ENCODE measurements at places on chromosomes 7 and 10.

- no peak for DNase-seq
Observed at GRCh38 chr7:38658921-38659320, 27.7 kb upstream of the AMPH start.

- DNase-seq: no peak
Observed at GRCh38 chr10:101769541-101770180, 6.3 kb downstream of the FGF8 start.

DNA sequence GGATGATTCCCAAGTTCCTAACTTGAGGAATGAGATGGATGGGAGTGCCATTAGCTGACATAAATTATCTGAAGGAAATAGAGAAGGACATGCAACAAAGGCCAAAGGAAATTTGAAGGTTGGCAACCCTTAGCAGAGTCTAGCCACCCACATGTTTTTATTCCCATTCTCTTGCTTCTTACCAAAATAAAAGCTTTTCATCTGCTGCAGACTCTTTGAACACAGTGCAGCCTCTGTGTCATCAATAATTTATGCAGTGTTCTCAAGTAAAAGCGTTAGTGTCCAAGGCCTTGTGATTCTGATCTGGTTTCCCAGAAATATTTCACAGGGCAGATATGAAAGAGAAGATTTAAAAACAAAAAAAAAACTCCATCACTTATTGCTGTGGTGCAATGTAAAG is 98.5 kb downstream of the ST7 start:
- DNase-seq: no peak

DNA sequence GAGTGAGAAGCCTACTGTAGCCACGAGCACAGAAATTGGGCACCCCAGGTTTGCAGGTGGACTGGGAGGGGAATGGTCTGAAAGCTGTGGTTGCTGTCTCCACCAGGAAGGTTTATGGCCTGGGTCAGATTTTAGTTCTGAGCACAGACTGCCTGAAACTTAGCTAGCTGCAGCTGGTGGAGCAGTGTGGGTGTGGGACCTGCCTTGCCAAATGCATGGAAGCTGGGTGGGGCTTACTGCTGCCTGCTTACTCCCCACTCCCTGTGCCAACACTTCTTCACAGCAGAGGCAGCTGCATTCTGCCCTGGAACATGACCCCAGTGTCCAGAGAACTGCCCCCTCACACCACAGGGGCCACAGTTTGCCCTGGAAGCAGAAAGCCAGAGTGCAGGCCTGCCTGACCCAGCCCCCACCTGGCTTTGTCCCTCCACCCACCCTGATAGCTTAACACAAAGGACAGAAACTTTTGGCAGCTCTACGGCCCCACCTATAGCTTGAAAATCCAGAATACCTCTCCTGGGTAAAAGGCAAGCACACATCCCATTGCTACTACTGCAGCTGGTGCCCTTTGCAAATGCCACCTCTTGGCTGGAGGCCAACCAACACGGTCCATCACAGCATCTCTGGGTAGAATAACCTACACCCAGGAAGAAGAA is 281.6 kb downstream of the AGMO start:
- DNase-seq: no peak

- DNase-seq: no peak
Observed at GRCh38 chr7:79714081-79714480, 260.6 kb upstream of the MAGI2 start.

- no peak for DNase-seq
Observed at GRCh38 chr10:100631192-100631591, 95.4 kb downstream of the HIF1AN start.

GRCh38 chr7:19969859-19970493 is 196.6 kb upstream of the TMEM196 start:
- DNase-seq: no peak

- DNase-seq: no peak
Observed at GRCh38 chr10:86461963-86462804, 59.4 kb downstream of the WAPL start.

- DNase-seq: no peak
Observed at GRCh38 chr10:100759331-100759730, 13.9 kb downstream of the PAX2 start.

- DNase-seq: no peak
Observed at GRCh38 chr7:13050703-13051102, 363.3 kb downstream of the ARL4A start.

DNA sequence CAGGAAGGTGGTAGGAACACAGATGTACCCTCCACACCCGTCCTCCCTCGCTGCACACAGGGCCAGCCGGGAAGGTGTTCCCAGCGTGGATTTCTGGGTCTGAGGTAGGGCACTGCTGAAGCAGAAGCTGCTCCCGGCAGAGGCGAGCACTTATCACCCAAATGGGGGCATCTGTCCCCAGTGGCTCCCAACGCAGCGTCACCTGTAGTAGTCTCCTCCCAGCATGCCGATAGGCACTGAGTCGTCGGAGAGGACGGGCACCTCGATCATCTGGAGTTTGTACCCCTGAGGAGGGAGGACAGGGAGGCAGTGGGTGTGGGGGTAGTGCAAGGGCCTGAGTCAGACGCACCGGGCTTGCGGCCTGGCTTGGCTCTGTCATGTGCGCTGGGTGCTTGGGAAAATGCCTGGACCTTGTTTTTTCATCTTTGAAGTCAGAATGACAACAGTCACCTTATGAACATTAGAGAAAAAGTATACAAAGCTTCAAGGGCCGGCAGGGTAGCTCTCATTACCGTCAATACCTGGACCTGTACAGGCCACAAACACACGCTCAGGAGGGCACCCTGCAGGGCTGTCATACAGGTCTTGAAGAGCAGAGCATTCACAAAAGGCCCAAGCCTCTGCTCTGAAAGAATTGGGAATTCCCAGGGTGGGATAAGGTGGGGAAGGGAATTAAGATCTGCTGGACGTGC is 3.1 kb upstream of the PYROXD2 start:
- DNase-seq: no peak

GRCh38 chr10:11720260-11720741 is 21.9 kb upstream of the ECHDC3 start:
- DNase-seq: no peak

- DNase-seq: no peak
Observed at GRCh38 chr10:62638062-62638477, 166.4 kb upstream of the ADO start.

DNA sequence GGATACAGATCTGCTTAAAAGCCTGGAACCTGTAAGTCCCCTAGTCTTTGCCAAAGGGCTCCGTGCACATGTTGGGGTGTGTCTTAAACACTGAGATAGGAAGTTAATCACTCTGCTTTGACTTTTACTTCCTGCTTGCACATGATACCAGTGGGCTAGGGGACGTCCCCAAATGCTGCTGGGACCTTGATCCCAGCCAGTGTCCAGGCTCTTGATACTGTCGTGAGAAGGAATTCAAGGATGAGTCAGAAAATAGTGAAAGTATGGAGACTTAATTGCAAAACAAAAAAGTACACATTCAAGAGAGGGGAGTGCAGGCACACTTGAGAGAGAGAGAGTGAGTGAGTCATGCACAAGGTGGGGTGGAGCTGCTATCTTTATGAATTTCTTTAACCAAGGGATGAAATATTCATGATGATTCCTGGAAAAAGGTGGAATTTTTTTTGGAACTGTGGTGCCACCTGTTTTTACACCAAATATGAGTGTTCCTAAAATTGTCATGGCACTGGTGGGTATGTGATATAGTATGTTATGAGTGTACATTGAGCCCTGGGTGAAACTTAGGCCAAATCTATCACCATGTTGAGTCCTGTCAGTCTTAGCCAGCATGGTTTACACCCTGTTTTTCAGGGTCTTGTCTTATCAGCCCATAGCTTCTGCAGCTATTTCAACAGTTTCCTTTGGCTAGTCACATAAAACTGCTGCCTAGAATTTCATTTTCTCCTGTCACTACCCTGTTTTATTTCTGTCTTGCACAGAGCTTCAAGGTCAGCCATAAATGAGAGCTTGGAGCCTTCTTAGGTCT is 88.3 kb upstream of the CYP26C1 start:
- DNase-seq: no peak

DNA sequence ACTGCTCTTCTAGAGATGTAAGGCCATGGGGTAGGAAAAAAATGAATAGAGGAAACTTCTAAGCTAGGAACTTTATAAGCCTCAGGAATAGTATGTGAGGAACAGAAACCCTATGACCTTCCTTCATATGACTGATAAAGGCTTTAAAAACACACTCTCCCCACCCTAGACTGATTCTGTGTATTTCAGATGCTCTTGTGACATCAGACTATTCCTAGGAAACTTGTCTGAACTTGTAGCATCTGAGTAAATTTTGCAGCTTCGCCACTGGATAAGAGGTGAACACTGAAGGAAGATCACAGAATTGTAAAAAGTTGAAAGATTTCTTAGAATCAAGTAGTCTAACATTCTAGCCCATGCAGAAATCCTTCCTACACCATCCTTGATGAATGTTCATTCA is 31.0 kb upstream of the CBLL1 start:
- no peak for DNase-seq

DNA sequence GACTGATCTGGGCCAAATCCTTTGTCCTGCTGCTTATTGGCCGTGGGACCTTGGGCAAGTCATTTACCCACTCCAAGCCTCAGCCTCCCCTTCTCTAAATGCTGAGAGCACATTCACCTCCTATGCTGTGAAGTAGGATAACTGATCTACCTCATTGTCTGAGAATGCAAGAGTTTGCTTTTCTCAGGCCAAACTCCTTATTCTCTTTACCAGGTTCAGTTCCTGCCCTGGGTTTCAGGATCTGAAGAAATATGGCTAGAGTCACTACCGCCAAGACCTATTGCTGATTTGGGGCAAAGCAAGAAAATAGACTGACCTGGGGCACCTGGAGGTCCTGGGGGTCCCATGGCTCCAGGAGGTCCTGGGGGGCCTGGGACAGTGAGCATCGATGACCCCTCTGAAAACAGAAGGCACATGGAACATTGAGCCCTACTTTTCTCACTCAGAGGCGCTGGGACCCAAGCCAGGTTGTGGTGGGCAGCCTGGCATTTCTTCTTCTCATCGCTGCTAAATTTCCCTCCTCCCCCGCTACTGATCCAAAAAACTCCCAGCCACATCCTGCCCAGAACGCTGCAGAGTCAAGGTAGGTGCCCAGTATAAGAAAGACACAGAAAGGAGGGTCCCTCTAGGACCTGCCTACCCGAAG is 42.4 kb downstream of the COL17A1 start:
- DNase-seq: no peak

All from brain pericyte (primary cell).